ENCODE measurements at places on chromosomes 3 and 15.

GRCh38 chr3:67635806-67636205, 18.6 kb downstream of the SUCLG2 start:
- DNase-seq = no peak

DNA sequence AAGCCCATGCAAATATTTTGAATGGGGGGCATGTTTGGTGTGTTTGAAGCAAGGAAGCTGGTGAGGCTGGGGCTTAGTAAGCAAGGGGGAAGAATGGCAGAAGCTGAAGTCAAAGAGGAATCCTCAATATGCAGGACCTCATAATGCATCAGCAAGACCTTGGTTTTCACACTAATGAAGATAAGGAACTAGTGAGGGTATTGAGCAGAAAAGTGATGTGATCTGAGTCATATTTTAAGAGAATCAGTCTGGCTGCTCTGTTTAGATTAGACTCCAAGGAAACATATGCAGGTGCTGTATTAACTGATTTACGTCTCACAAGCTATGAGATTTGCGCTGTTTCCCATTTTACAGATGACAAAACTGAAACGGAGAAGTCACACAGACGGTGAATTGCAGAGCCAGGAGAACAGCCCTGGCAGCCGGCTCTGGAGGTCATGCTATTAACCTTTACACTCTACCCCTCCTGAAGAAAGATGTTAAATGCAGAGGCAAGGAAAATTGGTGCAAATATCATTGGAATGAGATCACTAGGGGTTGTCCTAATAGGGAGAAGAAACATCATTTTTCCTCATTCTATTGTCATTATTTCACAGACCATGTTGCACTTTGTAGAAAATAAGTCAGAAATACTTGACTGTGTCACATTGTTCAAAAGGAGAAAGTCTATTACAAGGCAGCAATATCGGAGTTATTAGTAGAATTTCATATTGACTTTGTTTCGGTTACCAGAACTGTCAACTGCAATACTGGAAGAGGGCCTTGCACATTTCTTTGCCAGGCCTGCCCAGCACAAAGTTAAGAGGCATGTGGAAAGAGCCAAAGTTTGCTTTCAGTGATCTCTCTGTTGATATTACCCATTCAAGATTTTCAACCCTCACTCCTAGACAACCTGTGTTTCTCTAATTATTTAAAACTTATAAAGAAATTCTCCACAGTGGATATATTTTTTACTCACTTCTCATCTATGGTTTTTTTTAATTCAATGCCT, 64.9 kb downstream of the COL8A1 start:
- DNase-seq = no peak

- no peak for DNase-seq
These were observed 143.4 kb upstream of the NR2E3 start for GRCh38 chr15:71666763-71667620.

GRCh38 chr3:125398952-125399351, 23.8 kb upstream of the ZNF148 start:
- no peak for DNase-seq

- no peak for DNase-seq
These were observed 10.2 kb downstream of the OXTR start for GRCh38 chr3:8759038-8759707.

GRCh38 chr3:77577264-77577663, 537.4 kb downstream of the ROBO2 start:
- no peak for DNase-seq

DNA sequence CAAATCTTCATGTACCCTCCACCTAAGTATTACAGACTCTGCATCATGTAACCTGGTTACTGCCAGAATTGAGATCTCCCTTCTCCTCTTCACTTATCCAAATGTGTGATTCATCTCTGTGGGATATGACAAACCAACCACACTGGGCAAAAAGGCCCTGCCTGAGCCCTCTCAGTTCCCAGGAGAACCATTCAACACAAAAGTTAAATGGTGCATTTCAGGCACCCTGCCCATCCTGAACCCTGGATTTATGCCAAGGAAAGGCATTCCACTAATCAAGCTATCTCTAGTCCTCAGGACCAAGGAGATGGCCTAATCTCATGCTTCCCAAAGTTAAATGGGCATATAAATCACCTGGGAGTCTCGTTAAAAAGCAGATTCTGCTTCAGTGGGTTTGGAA, 108.5 kb downstream of the TNIK start:
- peak; percentile 81 for DNase-seq

DNA sequence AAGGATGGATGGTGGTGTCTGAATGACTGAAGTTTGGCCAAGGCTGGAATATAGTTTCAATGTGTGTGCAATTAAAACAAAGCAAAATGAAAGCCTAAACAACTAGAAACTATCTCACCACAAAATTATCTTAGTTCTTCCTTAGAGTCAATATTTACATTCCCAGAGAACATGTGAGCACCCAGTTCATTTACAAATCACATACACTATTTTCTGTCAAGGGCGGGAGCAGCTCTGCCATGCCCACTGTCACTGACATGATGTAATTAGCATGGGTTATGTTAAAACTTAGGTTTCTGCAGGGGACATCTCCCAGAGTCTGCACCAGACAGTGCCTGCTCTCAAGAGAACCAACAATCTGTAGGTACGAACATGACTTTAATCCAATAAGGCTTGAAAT, 65.0 kb downstream of the PDZRN3 start:
- no peak for DNase-seq

DNA sequence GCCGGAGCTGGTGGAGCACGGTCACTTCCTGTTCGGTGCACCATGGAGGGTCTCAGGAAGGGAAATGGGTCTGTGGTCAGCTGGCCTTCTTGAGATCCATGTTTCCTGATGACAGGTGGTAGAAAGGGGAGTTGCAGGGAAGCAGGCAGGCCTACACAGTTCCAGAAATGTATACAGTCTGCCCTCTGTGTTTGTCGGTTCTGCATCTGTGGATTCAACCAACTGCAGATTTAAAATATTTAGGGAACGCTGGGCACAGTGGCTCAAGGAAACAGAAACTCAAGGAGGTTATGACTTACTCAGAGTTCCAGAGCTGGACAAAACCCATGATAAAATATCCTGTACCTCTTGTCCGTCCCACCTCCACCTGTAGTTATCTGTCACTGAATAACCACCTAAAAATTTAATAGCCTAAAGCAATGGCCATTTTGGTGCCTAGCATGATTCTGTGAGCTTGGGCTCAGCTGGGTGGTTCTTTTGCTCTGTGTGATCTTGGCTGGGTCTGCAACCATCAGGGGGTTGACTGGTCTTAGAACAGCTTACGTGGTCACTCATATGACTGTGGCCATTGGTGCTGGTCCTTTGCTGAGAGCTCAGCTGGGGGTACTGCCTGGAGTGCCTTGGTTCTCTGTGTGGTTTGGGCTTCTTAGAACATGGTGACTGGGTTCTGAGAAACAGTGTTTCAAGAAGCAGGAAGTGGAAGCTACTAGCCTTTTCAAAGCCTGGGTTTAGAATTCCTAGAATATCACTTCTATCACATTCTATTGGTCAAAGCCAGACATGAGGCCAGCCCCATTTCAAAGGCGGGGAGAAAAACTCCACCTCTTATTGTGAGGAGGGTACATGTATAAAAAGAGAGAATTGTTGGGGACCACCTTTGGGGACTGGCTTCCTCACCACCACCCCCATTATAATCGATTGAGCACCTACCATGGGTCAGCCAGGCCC, 239.7 kb upstream of the BHLHE40 start:
- DNase-seq = peak; percentile 52

Data from posterior cingulate gyrus (tissue), 11 donors.